Activated CD4-positive, alpha-beta memory T cell treated with anti-CD3 and anti-CD28 coated beads, Interleukin-2, amount 10 ng/mL, durations not matched to agents 7 days and 5 days (primary cell): ENCODE measurements at places on chromosomes 3 and 15.

- no peaks in the 10 kb centered on the region for H3K36me3 ChIP-seq
- H3K4me1 ChIP-seq = no peaks in the 10 kb centered on the region
- no peak overlapping the region for H3K4me3 ChIP-seq
- no peak overlapping the region for H3K27ac ChIP-seq
- DNase-seq = no peak
Observed at GRCh38 chr3:64563751-64564150, 124.0 kb downstream of the ADAMTS9 start.

GRCh38 chr3:11335056-11335608 is 62.9 kb downstream of the ATG7 start:
- H3K27ac ChIP-seq = no peak overlapping the region
- peaks cover 12% of the 10 kb centered on the region for H3K4me1 ChIP-seq
- H3K27me3 ChIP-seq = no peaks in the 10 kb centered on the region

DNA sequence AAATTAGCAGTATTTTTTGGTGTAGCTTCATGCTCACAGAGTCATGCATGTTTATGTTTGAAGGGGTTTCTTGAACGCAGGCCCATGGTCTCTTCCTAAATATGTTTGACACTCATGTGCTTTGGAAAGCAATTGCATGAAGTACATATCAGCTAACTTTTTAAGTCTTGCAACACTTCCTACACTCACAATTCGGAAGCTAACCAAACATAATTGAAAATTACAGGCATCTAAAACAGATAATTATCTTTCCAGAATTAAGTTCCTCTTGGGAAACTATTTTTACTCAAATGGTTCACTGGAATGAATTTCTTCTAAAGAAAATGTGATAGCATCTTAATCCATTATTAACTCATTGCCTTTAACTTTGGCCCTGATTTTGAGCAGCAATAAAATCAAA is 438.9 kb downstream of the RAP2B start:
- H3K4me3 ChIP-seq = no peak overlapping the region
- no peaks in the 10 kb centered on the region for H3K36me3 ChIP-seq

DNA sequence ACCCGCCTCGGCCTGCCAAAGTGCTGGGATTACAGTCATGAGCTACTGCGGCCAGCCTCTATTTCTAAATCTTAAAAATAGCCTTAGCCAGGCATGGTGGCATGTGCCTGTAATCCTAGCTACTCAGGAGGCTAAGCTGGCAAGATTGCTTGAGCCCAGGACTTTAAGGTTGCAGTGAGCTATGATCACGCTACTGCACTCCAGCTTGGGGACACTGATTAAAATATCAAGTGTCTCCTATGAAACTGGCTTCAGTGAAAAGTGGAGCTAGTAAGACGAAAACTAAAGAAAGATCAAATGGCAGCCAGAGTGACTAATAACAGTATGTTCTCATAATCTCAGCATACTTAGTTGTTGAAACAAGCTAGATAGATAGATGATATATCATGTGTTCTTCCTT is 112.5 kb downstream of the STT3B start:
- H3K4me1 ChIP-seq = no peaks in the 10 kb centered on the region
- no peak overlapping the region for H3K27ac ChIP-seq
- H3K4me3 ChIP-seq = no peak overlapping the region
- H3K36me3 ChIP-seq = peaks cover 68% of the 10 kb centered on the region

DNA sequence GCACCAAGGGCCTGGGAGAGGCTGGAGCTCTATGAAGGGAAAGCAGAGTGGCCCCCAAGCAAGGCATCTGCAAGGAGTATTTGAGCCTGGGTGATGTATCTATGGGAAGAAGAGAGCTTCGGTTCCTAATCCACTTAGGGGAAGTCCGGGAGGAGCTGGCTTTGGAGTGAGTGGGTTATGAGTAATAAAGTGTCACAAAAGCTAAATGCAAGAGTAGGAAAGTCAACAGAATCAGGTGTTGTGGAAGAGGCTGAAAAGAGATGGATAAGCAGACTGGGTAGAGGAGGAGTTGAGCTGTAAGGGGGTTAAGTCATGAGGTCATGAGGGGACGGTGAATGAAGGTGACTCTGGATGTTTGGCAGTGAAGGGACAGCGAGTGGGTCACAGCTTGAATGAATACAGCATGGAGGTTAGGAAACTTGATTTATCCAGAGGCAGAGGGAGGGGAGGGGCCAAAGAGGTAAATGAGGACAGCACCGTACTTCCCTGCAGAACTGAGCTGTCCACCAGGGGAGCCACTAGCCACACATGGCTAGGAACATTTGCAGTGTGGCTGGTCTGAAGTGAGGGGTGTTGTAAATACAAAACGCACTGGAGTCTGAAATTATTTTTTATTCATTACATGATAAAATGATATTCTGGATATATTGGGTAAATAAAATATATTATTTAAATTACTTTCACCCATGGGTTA is 83.3 kb downstream of the ADCY5 start:
- no peak for DNase-seq
- H3K4me1 ChIP-seq = no peaks in the 10 kb centered on the region
- no peak overlapping the region for H3K27ac ChIP-seq
- H3K36me3 ChIP-seq = no peaks in the 10 kb centered on the region
- H3K27me3 ChIP-seq = peaks cover 19% of the 10 kb centered on the region

- DNase-seq = no peak
- no peak overlapping the region for H3K4me3 ChIP-seq
- no peaks in the 10 kb centered on the region for H3K27me3 ChIP-seq
- no peaks in the 10 kb centered on the region for H3K4me1 ChIP-seq
- H3K36me3 ChIP-seq = no peaks in the 10 kb centered on the region
- H3K27ac ChIP-seq = no peak overlapping the region
Observed at GRCh38 chr3:81198756-81199155, 562.7 kb downstream of the GBE1 start.

GRCh38 chr3:81788044-81788443 is 26.6 kb upstream of the GBE1 start:
- no peaks in the 10 kb centered on the region for H3K27me3 ChIP-seq
- H3K4me3 ChIP-seq = no peak overlapping the region
- no peaks in the 10 kb centered on the region for H3K4me1 ChIP-seq
- no peaks in the 10 kb centered on the region for H3K36me3 ChIP-seq
- no peak for DNase-seq
- H3K27ac ChIP-seq = no peak overlapping the region

GRCh38 chr15:39404767-39405181 is 176.1 kb upstream of the THBS1 start:
- H3K27me3 ChIP-seq = peaks cover 22% of the 10 kb centered on the region
- DNase-seq = no peak
- H3K4me1 ChIP-seq = no peaks in the 10 kb centered on the region
- no peak overlapping the region for H3K4me3 ChIP-seq
- H3K27ac ChIP-seq = no peak overlapping the region
- H3K36me3 ChIP-seq = no peaks in the 10 kb centered on the region
